Activated CD8-positive, alpha-beta memory T cell treated with anti-CD3 and anti-CD28 coated beads for 36 hours (primary cell): ENCODE measurements at places on chromosomes 1 and 21. TPM values are rescaled to one million over a fixed set of nuclear protein-coding genes. Genes with fewer than 3 reads are reported as not detected.

The OR2G6 gene
- not detected for total RNA-seq

The OR2C3 gene
- not detected for total RNA-seq

The CR1L gene
- total RNA-seq = not detected

The ERICH3 gene
- not detected for total RNA-seq

The MSH4 gene
- 0.55 TPM for total RNA-seq

The CCDC185 gene
- total RNA-seq = not detected

The CELA2B gene
- not detected for total RNA-seq

The FAAP20 gene
- 64.3 TPM for total RNA-seq

The TMEM51 gene
- not detected for total RNA-seq

The OLFML3 gene
- total RNA-seq = 0.15 TPM

The TOMM40L gene
- 23.7 TPM for total RNA-seq

The SH2D1B gene
- total RNA-seq = not detected

The MNDA gene
- total RNA-seq = not detected

The ATAD3A gene
- 92.8 TPM for total RNA-seq

The DNM3 gene
- 0.57 TPM for total RNA-seq

The SPATA1 gene
- 0.95 TPM for total RNA-seq

The PPP2R5A gene
- total RNA-seq = 42.0 TPM

The B3GALT5 gene
- not detected for total RNA-seq

The H6PD gene
- total RNA-seq = 6.5 TPM

The OR2L8 gene
- total RNA-seq = not detected

The HSPB7 gene
- not detected for total RNA-seq

The IL12RB2 gene
- 49.9 TPM for total RNA-seq

The LYSMD1 gene
- total RNA-seq = 4.7 TPM

The ANKRD45 gene
- total RNA-seq = not detected

The PFKFB2 gene
- 3.6 TPM for total RNA-seq

The SAMSN1 gene
- total RNA-seq = 92.7 TPM

The NCF2 gene
- total RNA-seq = 2.7 TPM

The TOMM20 gene
- total RNA-seq = 123 TPM

The C1QA gene
- not detected for total RNA-seq

The HSF2BP gene
- 0.63 TPM for total RNA-seq

The TRIM58 gene
- total RNA-seq = 0.08 TPM

The C4BPB gene
- 0.65 TPM for total RNA-seq

The FAM72A gene
- total RNA-seq = 24.6 TPM

The OR2AK2 gene
- not detected for total RNA-seq

The ATXN7L2 gene
- 16.8 TPM for total RNA-seq

The ATP1A2 gene
- total RNA-seq = not detected

The TDRD5 gene
- total RNA-seq = not detected

The EXTL1 gene
- not detected for total RNA-seq

The USH2A gene
- total RNA-seq = not detected

The EDN2 gene
- not detected for total RNA-seq

The YIPF1 gene
- total RNA-seq = 17.2 TPM

The SMPDL3B gene
- total RNA-seq = 0.63 TPM

The BEND5 gene
- total RNA-seq = 7.2 TPM

The LCE3E gene
- not detected for total RNA-seq
